Stimulated activated CD8-positive, alpha-beta memory T cell treated with anti-CD3 and anti-CD28 coated beads, Interleukin-7, amount 100 ng/mL, for 24 hours (primary cell): ENCODE measurements at places on chromosomes 3 and 15.

DNA sequence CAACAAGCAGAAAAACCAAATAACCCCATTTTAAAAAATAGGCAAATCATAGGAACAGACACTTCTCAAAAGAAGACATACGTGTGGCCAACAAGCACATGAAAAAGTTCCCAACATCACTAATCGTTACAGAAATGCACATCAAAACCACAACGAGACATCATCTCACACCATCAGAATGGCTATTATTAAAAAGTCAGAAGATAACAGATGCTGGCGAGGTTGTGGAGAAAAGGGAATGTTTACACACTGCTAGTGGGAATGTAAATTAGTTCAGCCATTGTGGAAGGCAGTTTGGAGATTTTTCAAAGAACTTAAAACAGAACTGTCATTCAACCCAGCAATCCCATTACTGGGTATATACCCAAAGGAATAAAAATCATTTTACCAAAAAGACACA, 60.7 kb downstream of the ABI3BP start:
- DNase-seq, result no peak

- no peak for DNase-seq
Measured at GRCh38 chr3:178329936-178330335, 206.3 kb upstream of the KCNMB2 start.

GRCh38 chr3:134694946-134695543, 44.2 kb upstream of the KY start:
- no peak for DNase-seq

GRCh38 chr15:70569091-70569713, 194.2 kb downstream of the UACA start:
- no peak for DNase-seq

- no peak for DNase-seq
Measured at GRCh38 chr15:39434163-39434562, 146.7 kb upstream of the THBS1 start.

DNA sequence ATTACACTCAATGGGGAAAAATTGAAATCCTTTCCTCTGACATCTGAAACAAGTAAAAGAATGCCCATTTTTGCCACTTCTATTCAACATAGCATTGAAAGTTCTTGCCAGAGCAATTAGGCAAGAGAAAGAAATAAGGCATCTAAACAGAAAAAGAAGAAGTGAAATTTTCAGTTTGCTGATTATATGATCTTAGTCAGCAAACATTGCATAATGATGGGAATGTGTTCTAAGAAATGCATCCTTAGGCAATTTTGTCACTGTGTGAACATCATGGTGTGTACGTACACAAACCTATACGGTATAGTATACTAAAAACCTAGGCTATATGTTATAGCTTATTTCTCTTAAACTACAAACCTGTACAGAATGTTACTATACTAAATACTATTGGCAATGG, 278.0 kb downstream of the CGGBP1 start:
- no peak for DNase-seq

- no peak for DNase-seq
Measured at GRCh38 chr3:99915906-99916432, 98.3 kb downstream of the CMSS1 start.

DNA sequence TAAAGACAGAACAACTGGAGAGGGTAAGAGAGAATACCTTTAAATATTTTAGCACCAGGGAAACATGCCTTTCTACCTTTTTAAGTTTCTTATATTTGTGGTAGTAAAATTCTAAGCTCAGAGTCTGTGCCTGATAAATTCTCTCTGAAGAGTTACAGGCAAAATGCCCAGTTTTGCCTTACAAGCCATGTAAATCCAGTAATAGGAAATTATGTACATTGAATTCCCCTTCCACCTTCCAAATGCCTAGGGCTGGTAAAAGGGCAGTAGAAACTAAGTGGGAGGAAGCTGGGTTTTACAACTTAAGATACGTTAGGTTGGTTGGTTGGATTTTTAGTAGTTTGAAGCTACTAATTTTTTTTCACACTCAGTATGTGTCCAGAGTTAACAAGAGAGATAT, 43.1 kb upstream of the TP63 start:
- DNase-seq, result no peak

- no peak for DNase-seq
Measured at GRCh38 chr3:186722457-186722856, 5.3 kb downstream of the KNG1 start.

GRCh38 chr3:181402347-181402746, 309.4 kb upstream of the SOX2 start:
- DNase-seq, result no peak

DNA sequence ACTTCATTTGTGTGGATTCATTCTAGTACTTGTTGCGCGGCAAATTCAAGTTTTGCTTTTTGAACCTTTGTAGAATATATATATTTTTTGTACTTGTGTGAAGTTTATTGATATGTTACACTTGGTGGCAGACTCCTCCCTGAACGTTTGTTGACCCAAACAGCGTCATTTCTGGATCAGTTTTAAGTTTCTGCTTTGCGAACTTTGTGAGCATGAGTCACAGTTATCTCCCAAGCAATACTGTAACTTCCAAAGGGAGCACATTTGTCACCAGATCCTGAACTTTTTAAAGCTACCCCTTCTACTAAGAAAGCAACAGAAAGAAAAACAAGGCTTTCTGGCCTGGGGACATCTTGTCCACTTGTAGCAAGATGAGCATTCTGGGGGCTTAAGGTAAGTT, 74.8 kb upstream of the CACNA2D3 start:
- no peak for DNase-seq

DNA sequence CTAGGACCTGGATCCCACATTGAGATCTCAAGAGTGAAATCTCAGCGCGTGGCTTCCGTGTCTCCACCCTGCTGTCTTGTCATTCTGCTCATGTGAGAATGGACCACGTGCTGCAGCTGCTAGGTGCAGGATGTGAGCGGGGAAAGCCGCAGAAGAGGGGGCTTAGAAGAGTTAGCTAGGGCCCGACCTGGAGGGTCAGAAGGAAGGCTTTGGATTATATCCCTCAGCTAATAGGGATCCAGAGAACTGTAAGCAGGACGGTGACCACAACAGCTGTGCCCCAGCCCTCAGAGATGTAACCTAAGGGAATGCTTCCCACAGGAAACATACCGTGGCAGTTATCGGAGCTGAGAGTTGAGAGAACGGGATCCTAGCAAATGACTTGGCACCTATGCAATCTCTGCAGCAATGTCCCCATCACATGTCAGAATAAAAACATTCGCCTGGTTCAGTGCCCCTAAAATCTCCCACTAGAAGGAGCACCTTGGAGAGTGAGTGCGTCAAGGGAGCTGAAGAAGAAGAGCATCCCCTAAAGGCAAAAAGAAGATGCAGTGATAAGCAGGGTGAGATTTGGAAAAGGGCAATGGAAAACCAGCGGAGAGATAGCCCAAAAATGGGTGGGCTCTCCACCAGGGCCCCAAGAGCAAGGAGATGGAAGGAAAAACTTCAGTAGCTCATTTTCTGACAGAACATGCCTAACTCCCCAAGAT, 76.9 kb upstream of the ST8SIA2 start:
- DNase-seq, result no peak

GRCh38 chr15:42729409-42729808, 7.5 kb downstream of the CDAN1 start:
- no peak for DNase-seq

DNA sequence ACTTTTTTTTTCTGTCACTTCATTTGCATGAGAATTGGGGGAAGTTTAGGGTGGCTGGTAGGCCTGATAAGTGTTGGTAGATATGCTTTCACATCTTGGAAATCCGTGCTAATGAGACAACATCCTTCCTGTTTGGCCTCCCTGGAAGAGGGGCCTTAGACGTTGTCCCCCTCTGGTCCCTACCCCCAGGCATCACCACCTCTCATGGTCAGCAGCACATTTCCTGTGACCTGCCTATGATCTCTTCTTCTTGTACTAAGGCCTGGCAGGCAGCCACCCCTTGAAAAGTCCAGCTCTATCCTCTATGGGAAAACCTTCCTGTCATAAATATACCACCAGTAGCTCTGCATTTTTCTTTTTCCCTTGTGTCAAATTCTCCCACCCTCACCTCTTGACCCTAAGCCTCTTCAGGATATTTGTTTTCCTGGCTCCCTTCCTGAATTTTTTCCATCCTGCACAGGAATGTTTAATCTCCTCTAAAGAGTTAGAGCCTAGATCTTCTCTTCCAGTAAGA, 107.8 kb downstream of the SNRK start:
- DNase-seq, result no peak

DNA sequence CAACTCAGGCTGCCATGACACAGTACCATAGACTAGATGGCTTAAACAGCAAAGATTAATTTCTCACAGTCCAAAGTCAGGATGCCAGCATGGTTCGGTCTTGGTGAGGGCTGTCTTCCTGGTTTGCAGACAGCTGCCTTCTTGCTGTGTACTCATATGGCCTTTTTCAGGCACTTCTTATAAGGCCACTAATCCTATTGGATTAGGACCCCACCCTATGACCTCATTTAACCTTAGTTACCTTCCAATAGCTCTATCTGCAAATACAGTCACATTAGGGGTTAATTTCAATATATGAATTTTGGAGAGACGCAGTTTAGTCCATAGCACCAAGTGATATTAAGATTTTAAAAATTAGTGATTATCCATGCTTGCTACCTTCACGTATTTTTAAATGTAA, 297.8 kb downstream of the WDR72 start:
- DNase-seq, result no peak

DNA sequence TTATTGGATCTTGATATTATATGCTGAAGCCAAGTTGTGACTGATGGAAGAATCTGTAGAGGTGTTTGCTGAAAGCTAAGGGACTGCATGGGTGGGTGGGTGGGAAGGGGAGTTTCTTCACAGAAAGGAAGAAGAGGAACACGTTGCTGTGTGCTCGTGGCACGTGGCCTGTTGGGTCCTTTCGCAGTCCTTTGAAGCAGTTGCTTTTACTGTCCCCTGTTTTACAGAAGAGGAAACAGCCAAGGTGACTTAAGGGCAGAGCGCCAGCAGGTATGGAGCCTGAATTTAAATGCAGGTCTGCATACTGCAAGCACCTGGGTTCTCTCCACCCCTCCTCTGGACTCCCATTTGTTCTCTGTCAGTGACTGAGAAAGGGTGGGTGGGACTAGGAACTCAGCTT, 59.4 kb upstream of the PRR23C start:
- DNase-seq, result no peak

DNA sequence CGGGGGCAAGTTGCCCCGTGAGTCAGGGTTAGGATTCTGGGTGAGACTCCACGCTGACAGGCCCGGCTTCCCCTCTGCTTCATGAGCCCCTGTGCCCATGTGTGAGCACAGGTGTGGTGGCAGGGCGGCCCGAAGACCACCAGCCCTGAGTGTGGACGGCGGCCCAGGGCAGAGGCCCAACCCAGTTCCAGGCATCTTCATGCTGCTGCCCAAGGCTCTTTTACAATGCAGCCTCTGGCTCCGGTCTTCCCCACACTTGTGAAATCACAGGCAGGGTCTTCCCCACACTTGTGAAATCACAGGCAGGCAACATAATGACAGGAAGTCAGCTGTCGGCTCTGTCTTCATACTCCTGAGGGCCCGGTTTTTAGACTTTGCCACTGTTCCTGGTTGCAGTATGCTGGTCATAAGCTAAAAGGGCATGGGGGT, 78.8 kb downstream of the AAGAB start:
- DNase-seq, result no peak

DNA sequence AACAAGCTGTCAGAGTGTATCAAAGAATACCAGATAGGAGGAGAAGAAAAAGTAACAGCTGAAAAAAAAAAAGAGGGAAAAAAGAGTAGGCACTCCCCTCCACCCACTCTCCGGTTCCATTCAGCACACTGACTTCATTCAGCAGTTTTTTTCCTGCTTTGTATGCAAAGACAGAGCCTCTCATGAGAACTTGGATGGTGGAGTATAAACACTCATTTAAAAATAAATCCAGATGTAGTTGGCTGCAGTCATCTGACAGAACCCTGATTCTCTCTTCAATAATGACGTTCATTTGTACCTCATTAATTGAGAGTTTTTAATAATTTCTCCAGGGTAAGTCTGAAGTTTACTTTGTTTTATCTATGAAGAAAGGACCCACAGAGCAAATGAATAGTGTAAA, 81.0 kb downstream of the TMEM108 start:
- no peak for DNase-seq

- no peak for DNase-seq
Measured at GRCh38 chr15:88256279-88257230, at the start of gene NTRK3. TSS of gene NTRK3 (minus strand) at chr15:88256739. CDS start at chr15:88256153, 586 bp downstream.

DNA sequence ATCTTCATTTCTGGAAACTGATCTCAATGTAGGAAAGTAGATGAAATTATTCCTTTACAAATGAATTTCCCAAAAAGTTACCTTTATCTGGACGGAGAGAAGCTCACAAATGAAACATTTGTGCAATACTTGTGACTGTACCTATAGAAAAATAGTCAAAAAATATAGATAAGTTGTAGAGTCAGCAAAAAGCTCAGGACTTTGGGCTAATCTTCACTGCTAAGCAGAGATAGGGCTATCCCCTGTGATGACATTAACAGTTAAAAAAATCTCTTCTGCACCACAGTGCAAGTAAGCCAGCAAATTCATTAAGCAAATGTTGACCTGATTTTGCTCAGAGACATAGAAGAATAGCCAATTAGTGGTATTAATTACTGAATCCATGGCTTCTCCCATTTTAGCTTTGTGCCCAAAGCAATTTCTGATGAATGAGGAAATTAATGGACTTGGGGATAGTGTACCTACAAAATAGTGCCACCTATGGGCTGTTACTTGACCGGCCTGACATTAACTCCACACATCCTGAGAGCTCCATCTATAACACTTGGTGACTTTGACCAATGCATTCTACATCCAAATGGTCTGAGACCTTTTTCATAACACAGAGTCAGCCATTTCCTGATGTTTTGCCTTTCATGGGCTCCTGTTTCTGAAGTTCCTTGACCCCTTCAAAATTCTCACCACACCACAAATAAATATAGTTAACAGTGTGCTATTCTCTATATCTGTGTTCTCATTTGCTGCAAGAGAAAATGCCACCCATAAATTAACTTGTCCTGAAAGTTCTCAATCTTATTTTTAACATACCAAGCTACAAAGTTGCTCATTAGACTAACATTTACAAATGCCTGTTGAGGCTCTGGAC, 105.0 kb downstream of the SSR3 start:
- DNase-seq, result no peak

DNA sequence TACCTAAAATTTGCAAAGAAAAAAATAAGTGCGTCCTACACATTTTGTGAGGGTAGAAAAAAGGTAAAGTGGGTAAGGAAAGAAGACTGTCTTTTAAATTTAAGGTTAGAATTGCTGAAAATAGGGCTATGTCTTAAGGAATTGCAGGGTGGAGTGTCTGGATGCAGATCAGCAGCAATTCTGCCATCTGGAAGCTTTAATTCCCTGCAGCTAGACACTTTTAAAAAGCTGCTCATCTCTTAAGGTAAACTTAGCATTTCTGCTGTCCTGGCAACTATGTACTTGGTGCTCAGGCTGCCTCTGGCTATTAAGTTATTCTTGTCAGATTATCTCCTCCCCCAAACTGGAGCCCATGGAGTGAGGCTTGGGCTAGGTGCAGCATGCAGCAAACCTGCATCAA, 420.2 kb downstream of the SI start:
- DNase-seq, result no peak

DNA sequence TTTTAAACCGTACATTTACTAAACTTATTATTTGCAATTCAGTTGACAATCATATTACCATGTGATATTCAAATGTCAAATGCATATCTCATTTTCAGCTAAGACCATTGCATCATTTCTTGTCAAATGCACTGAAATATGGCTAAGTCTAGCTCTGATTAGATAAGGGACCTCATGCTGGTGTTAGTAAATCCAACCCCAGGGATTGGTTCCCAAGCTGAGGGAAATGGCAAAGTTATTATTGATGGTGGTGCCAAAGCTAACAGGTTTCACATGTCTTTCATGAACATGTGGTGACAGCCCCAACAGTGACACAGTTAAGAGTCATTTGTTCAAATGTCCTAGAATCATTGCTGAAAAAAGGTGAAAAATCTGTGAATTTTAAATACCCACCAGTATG, 641.1 kb downstream of the MECOM start:
- no peak for DNase-seq

- DNase-seq, result no peak
Measured at GRCh38 chr3:183884097-183884426, 618 bp downstream of the PARL start.
